ENCODE measurements at places on chromosomes 5 and 9. TPM values are rescaled to one million over a fixed set of nuclear protein-coding genes. Genes with fewer than 3 reads are reported as not detected.
A peak's percentile ranks its signal among the peaks of the same experiment; 100 is the strongest.

The GZMA gene
- not detected for total RNA-seq

GRCh38 chr5:148796936-148797335 is 29.5 kb upstream of the ADRB2 start:
- H3K4me1 ChIP-seq: no peaks in the 10 kb centered on the region
- no peak for DNase-seq
- H3K27ac ChIP-seq: no peak overlapping the region
- H3K4me3 ChIP-seq: no peak overlapping the region

- H3K27ac ChIP-seq: no peak overlapping the region
- no peak for DNase-seq
- no peaks in the 10 kb centered on the region for H3K36me3 ChIP-seq
Observed at GRCh38 chr9:135138078-135138855, 50.8 kb downstream of the OLFM1 start.

DNA sequence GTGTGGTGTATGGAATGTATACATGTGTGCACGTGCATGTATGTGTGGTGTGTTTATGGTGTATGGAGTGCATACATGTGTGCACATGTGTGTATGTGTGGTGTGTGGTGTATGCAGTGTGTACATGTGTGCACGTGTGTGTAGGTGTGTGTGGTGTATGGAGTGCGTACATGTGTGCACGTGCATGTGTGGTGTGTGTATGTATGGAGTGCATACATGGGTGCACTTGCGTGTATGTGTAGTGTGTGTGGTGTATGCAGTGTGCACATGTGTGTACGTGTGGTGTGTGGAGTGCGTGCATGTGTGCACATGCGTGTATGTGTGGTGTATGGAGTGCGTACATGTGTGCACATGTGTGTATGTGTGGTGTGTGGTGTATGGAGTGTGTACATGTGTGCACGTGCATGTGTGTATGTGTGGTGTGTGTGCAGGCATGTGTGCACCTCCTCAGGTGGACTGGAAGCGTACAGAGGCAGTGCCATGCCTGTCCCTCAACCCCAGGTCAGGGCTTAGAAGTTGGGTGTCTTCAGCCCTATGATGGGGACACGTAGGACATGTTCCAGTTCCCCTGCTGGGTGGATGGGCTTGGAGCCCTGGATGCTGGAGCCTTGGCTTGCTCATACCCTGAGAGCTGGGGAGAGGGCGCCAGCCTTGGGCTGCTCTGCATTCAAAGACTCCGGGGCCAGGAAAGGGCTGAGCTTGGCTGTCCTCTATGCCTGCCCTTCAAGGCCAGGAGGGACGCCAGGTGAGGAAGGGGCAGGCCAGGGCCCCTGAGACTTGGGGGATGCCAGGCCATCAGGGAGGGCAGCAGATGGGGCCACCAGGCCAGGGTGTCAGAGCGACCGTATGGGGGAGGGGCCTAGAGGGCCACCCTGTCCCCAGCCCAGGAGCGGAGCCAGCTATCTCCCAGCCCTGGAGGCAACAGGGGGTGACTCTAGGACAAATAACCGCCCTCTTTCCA is 12.2 kb downstream of the MYMK start:
- H3K4me1 ChIP-seq: peaks cover 31% of the 10 kb centered on the region
- H3K27ac ChIP-seq: no peak overlapping the region
- H3K27me3 ChIP-seq: no peaks in the 10 kb centered on the region
- no peak overlapping the region for H3K4me3 ChIP-seq
- no peaks in the 10 kb centered on the region for H3K36me3 ChIP-seq
- no peak for DNase-seq

- no peak overlapping the region for H3K4me3 ChIP-seq
- H3K27ac ChIP-seq: no peak overlapping the region
Observed at GRCh38 chr5:137492331-137492730, 6.8 kb downstream of the SPOCK1 start.

DNA sequence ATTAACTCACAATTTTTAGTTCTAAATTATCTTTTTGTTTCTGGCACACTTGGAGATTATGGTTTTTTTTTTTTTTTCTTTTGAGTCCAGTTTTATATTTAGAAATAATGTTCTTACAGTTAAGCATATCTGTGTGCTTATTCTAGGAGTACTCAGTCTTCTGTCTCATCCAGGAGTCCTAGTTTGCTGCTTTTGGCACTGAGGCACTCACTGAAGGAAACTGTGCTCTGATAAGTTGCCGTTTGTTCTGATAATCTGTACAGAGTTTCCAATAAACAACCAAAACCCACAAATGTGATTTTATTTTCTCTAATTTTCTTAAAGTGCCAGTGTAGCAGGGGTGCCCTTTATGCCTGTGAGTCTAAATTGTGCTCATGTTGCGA is 251.0 kb downstream of the LRRC70 start:
- H3K36me3 ChIP-seq: no peaks in the 10 kb centered on the region
- no peak for DNase-seq
- H3K4me3 ChIP-seq: no peak overlapping the region
- H3K27me3 ChIP-seq: no peaks in the 10 kb centered on the region

- no peak overlapping the region for H3K4me3 ChIP-seq
- H3K27me3 ChIP-seq: peaks cover 3% of the 10 kb centered on the region
- peak overlapping the region; percentile 74 for H3K27ac ChIP-seq
- H3K36me3 ChIP-seq: no peaks in the 10 kb centered on the region
Observed at GRCh38 chr5:96829297-96829696, 21.6 kb upstream of the ERAP1 start.

The PFN3 gene
- total RNA-seq: not detected

GRCh38 chr5:111545031-111545430 is 32.7 kb upstream of the STARD4 start:
- H3K27ac ChIP-seq: no peak overlapping the region
- H3K4me1 ChIP-seq: peaks cover 8% of the 10 kb centered on the region
- no peak for DNase-seq

- H3K27ac ChIP-seq: no peak overlapping the region
- H3K27me3 ChIP-seq: peaks cover 3% of the 10 kb centered on the region
- no peaks in the 10 kb centered on the region for H3K4me1 ChIP-seq
- no peak for DNase-seq
Observed at GRCh38 chr9:90112788-90113187, 508.0 kb downstream of the GADD45G start.

- H3K36me3 ChIP-seq: no peaks in the 10 kb centered on the region
- no peak overlapping the region for H3K27ac ChIP-seq
- H3K4me3 ChIP-seq: no peak overlapping the region
- no peak for DNase-seq
Observed at GRCh38 chr5:72410688-72411295, 90.6 kb downstream of the PTCD2 start.

- H3K36me3 ChIP-seq: peaks cover 6% of the 10 kb centered on the region
- H3K4me3 ChIP-seq: peak overlapping the region; percentile 98
- H3K27ac ChIP-seq: peak overlapping the region; percentile 100
- H3K4me1 ChIP-seq: peaks cover 36% of the 10 kb centered on the region
Observed at GRCh38 chr5:176533894-176534611, 3.1 kb downstream of the RNF44 start.

GRCh38 chr9:38423973-38424843 is at the start of gene IGFBPL1:
TSS of gene IGFBPL1 (minus strand) at chr9:38424454. CDS start at chr9:38424424, 30 bp downstream.
- H3K4me1 ChIP-seq: peaks cover 10% of the 10 kb centered on the region
- H3K27ac ChIP-seq: no peak within 1 kb of the TSS
- peak; percentile 58 for DNase-seq
- H3K4me3 ChIP-seq: peak within 1 kb of the TSS; percentile 50
- peaks cover 69% of the 10 kb centered on the region for H3K27me3 ChIP-seq

The GABRA6 gene
- not detected for total RNA-seq

DNA sequence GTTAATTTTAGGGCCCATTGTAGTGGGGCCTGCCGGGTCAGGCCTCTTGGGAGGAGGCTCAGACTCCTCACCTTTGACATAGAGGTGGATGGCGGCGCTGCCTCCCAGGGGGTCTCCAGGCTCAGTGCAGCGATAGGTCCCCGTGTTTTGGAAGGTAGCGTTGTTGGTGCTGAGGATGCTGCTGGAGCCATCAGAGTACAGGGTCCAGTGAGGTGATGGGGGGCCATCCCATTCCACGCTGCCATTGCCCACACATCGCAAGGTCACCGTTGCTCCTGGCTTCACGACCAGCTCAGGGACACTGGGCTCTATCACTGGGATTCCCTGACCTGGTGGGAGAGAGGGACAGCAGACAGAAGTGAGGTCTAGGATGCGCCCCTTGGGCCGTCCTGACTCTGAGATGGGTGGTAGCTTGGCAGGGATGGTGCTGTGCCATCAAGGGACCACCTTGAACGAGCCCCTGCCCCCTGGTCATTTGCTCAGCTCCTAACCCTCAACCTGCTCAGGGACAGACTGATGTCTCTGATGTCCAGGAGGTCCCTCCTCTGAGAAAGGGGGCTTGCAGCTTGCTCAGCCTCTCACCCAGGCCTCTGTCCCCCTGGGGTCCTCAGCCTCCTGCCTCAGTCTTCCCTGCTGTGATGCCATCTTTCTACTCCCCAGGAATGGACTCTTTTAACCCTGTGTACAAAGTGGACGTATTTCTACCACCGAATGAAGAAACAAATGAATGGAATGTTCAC is 5.5 kb downstream of the CSF1R start:
- no peak overlapping the region for H3K4me3 ChIP-seq
- DNase-seq: no peak
- H3K4me1 ChIP-seq: peaks cover 3% of the 10 kb centered on the region
- no peak overlapping the region for H3K27ac ChIP-seq
- H3K36me3 ChIP-seq: no peaks in the 10 kb centered on the region

DNA sequence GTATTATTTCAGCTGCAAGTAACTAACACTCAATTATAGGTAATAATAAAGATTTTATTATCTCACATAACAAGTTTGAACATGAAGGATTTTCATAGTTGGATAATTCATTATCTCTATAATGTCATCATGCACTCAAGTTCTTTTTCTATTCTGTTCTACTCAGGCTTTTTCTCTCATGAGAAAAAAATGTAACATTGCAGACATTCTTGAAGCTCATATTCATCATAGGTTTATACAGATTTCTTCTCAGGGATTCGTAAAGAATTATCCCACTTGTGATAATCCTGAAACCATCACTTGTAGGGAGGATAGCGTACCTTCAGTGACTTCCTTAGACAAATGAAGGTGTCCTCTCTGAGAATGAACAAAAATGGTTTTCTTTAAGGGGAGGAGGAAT is 150.3 kb downstream of the XRCC4 start:
- no peaks in the 10 kb centered on the region for H3K27me3 ChIP-seq
- peaks cover 18% of the 10 kb centered on the region for H3K4me1 ChIP-seq
- H3K4me3 ChIP-seq: no peak overlapping the region
- H3K36me3 ChIP-seq: peaks cover 5% of the 10 kb centered on the region

GRCh38 chr9:135328485-135329417 is 150.8 kb upstream of the PPP1R26 start:
- no peak overlapping the region for H3K4me3 ChIP-seq
- DNase-seq: no peak
- H3K27me3 ChIP-seq: peaks cover 3% of the 10 kb centered on the region
- H3K27ac ChIP-seq: no peak overlapping the region

The AK8 gene
- total RNA-seq: 2.1 TPM

The PCDHGB5 gene
- 3.9 TPM for total RNA-seq

GRCh38 chr9:35414889-35415288 is 75.0 kb upstream of the RUSC2 start:
- H3K27ac ChIP-seq: no peak overlapping the region
- H3K36me3 ChIP-seq: peaks cover 4% of the 10 kb centered on the region
- peaks cover 27% of the 10 kb centered on the region for H3K27me3 ChIP-seq
- DNase-seq: no peak
- no peaks in the 10 kb centered on the region for H3K4me1 ChIP-seq

The GMCL2 gene
- not detected for total RNA-seq

- no peak overlapping the region for H3K27ac ChIP-seq
- peaks cover 20% of the 10 kb centered on the region for H3K4me1 ChIP-seq
- H3K36me3 ChIP-seq: no peaks in the 10 kb centered on the region
- no peak for DNase-seq
- no peak overlapping the region for H3K4me3 ChIP-seq
Observed at GRCh38 chr5:124755565-124755964, 9.1 kb upstream of the ZNF608 start.

The PTPDC1 gene
- total RNA-seq: 13.7 TPM

DNA sequence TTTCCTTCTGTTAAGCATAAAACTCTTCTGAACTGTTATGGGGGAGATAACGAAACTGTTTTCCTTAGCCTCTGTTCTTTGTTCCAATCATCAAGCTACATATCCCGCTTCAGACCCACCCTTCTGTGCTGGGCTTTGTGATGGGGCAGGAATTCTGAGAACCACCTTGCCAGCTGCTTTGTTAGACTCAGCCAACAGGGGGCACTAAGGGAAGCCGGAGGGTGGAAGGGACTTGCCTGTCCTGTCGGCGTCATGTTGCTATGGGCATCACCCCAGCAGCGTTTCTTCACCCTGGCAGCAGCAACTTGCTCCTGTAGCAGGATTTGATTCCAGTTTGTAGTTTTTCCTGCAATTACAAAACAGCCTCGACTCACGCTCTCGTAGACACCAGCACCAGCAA is 169.1 kb downstream of the CAAP1 start:
- peaks cover 19% of the 10 kb centered on the region for H3K4me1 ChIP-seq
- H3K4me3 ChIP-seq: peak overlapping the region; percentile 6
- H3K36me3 ChIP-seq: no peaks in the 10 kb centered on the region
- DNase-seq: peak; percentile 41

- H3K4me3 ChIP-seq: no peak overlapping the region
- H3K27ac ChIP-seq: peak overlapping the region; percentile 25
- DNase-seq: no peak
- H3K27me3 ChIP-seq: no peaks in the 10 kb centered on the region
Observed at GRCh38 chr9:136539427-136540421, 6.1 kb downstream of the NOTCH1 start.

The PCDHA6 gene
- total RNA-seq: 15.2 TPM

DNA sequence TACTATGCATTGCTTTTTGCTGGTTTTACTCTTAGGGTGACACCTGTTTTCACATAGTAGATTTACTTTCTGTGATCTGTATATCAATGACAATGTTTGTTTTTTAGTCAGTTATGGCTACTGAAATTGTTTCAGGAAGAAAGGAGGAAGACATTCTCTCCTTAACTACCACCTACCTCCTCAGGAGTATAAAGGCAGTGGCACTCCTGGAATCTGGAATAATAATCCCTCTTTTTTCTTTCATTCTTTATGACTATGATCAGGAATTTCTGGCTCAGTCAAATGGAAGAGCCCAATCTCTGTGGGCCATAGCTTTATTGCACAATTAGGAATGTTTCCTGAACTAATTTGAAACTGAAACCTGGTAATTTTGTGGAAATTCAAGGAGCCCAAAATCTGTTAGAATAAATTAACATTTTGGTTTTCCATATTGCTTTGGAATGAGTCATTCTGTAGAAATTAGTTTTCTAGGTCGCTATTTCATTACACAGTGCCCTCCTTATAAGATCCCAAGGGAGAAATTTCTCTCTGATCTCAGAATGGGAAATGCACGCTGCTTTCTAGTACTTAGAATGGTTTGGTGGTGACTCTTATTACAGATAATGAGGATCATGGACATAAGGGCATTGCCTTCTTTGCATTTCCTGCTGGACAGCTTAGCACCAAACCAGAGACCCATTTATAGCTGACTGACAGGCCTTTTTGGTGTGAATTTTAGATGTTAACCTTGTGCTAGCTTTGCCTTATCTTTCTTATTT is 95.3 kb upstream of the VLDLR start:
- no peak overlapping the region for H3K4me3 ChIP-seq
- peaks cover 21% of the 10 kb centered on the region for H3K36me3 ChIP-seq
- DNase-seq: no peak
- H3K4me1 ChIP-seq: no peaks in the 10 kb centered on the region
- no peak overlapping the region for H3K27ac ChIP-seq

GRCh38 chr9:32716425-32716824 is 66.9 kb upstream of the TMEM215 start:
- no peak overlapping the region for H3K27ac ChIP-seq
- H3K36me3 ChIP-seq: no peaks in the 10 kb centered on the region
- H3K4me3 ChIP-seq: no peak overlapping the region

- no peak overlapping the region for H3K4me3 ChIP-seq
- peaks cover 15% of the 10 kb centered on the region for H3K36me3 ChIP-seq
- no peaks in the 10 kb centered on the region for H3K27me3 ChIP-seq
- no peak overlapping the region for H3K27ac ChIP-seq
- no peak for DNase-seq
Observed at GRCh38 chr5:90792725-90793124, 234.1 kb downstream of the ADGRV1 start.

The PITX1 gene
- 80.2 TPM for total RNA-seq

The GRIA1 gene
- total RNA-seq: 1.3 TPM
